ENCODE measurements at places on chromosomes 16 and 17. TPM values are rescaled to one million over a fixed set of nuclear protein-coding genes. Genes with fewer than 3 reads are reported as not detected.

The NEUROD2 gene
- total RNA-seq, result not detected

The SERPINF2 gene
- total RNA-seq, result 0.48 TPM

The TMEM106A gene
- total RNA-seq, result 18.4 TPM

The CXCL16 gene
- total RNA-seq, result 0.80 TPM

The TNS4 gene
- total RNA-seq, result 14.0 TPM

The APOBR gene
- 24.0 TPM for total RNA-seq

The SCGB1C2 gene
- not detected for total RNA-seq

The ATXN7L3 gene
- total RNA-seq, result 116 TPM

The SGSM2 gene
- total RNA-seq, result 57.2 TPM

The C17orf100 gene
- 1.6 TPM for total RNA-seq

The KRTAP4-4 gene
- not detected for total RNA-seq

The SLX1B gene
- total RNA-seq, result 38.4 TPM

The CES4A gene
- total RNA-seq, result 39.6 TPM

The NPIPA3 gene
- 2.9 TPM for total RNA-seq

The SDK2 gene
- total RNA-seq, result 2.3 TPM

The CCL17 gene
- not detected for total RNA-seq

The PTGES3L gene
- total RNA-seq, result 0.52 TPM
